HFF-Myc (cell line): ENCODE measurements at places on chromosomes 2 and 18.

- DNase-seq: no peak
These were observed 328.4 kb upstream of the MAP2 start for GRCh38 chr2:209095432-209095831.

DNA sequence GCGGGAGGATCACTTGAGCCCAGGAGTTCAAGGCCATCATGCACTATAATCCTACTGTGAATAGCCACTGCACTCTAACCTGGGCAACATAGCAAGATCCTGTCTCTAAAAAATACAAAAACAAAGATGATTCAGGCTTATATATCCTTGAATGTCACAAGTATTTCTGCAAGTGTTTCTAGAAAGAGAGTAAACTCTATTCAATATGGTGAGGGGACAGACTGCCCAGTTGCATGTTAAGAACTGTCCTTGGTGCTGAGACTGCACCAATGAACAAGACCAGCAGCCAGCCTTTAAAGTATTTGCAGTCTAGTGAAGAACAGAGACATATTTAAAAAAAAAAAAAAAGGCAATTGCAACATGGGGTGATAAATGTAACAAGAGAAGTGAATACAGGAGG lies 16.4 kb downstream of the MAP3K19 start:
- no peak for DNase-seq

- DNase-seq: no peak
These were observed 195.9 kb upstream of the TCF4 start for GRCh38 chr18:55783921-55784320.

- peak; percentile 59 for DNase-seq
These were observed 71.7 kb downstream of the TPGS2 start for GRCh38 chr18:36757081-36757480.

- DNase-seq: no peak
These were observed 464 bp upstream of the TLX2 start for GRCh38 chr2:74513605-74514367.
